Lung microvascular endothelial cell (primary cell): ENCODE measurements at places on chromosomes 1 and 21. TPM values are rescaled to one million over a fixed set of nuclear protein-coding genes. Genes with fewer than 3 reads are reported as not detected.

The S100B gene
- under 0.01 and 0.22 TPM in 2 replicates for total RNA-seq

The SLAMF6 gene
- total RNA-seq, result not detected in 2 replicates

The SETD4 gene
- total RNA-seq, result 5.0 and 6.0 TPM in 2 replicates

The HUNK gene
- total RNA-seq, result under 0.01 TPM in 2 replicates

The SLAMF8 gene
- not detected in 2 replicates for total RNA-seq

The MAP10 gene
- 0.44 and 0.60 TPM in 2 replicates for total RNA-seq

The LY9 gene
- not detected in 2 replicates for total RNA-seq
